ENCODE measurements at places on chromosomes 7 and 10.

GRCh38 chr7:27665531-27665930, 2.8 kb upstream of the HIBADH start:
- DNase-seq, result no peak

- no peak for DNase-seq
These were observed 76.1 kb upstream of the RHEB start for GRCh38 chr7:151595702-151596350.

DNA sequence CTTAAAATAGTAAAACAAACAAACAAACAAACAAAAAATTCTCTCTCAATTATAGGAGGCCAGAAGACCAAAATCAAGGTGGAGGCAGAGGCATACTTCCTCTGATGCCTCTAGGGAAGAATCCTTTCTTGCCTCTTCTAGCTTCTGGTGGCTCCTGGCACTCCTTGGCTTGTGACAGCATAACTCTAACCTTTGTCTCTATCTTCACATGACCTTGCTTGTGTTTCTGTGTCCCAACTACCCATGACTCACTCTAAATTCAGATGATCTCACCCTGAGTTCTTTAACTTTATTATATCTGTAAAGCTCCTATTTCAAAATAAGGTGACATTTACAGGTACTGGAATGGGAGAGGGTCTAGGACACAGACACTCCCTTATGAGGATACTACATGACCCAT, 88.3 kb upstream of the ANTXRL start:
- no peak for DNase-seq

DNA sequence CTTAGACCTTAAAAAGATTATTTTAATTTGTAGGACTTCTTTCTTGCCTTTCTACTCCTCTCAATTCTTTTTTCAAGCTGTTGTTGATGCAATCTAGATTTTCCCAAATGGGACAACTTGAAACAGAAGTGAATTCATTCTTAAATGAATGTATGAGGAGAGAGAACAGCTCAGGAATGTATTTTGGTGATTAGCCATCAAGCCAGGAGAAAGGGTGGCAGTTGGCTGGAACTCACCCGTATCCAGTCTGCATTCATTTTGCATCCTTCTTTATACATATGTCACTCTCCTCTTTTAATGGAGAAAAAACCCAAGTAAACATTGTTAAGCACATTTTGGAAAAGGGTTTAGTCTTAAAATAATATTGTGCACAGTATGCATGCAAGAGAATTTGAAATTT, 251.3 kb downstream of the REEP3 start:
- DNase-seq, result no peak

DNA sequence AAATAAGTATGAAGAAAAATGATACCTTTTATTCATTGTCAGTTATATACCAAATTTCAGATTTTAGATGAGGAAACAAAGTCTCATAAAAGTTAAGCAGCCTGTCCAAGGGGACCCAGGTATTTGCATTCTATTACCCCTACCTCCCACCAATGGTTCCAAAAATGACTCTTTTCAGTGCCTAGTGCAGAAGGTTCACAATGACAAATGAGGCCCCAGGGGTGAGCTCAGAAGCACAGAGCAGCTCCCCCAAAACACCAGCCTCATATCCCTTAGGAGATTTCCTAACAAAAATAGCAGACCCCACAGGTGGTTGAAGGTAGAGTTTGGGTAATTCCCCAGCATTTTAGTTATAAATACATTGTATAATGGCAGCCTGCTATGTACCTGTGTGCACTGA, 168.6 kb downstream of the REEP3 start:
- DNase-seq, result no peak

- no peak for DNase-seq
These were observed 271.5 kb upstream of the FZD8 start for GRCh38 chr10:35913628-35914027.

DNA sequence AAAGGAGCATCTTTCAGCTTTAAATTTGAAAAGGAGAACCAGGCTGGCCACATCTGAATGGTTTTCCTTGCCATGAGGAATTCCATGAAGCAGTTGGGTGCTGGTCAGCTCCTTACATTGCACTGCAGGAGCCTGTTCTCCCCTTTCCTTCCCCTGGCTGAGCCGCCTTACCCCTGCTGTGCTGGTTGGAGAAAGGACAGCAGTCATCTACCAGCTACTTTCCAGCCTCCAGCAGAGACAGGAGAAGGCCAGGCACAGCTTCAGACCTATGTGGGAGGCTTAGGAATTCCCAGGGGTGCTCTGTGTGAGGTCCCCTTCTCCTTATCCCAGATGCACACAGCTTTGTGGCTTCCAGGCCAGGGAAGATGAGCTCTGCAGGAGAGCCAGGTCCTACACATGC, 4.7 kb downstream of the C10orf71 start:
- DNase-seq, result no peak

DNA sequence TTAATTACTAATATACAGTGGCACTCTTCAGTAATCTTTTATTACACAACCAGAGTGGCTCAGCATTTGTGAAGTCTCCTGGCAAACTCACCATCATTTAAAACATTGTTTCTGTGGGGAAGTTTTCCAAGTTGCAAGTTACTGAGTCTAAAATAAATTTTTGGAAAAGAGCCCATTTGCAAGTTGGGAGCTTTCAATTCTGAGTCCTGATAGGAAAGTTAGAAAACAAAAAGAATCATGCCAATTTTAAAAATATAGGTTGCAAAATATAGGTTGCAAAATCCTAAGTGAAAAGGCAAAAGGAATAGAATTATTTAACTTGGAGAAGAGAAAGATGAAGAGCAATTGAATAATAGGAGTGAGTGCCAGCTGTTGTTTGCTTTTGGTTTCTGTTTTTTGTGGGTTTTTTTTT, 378.8 kb upstream of the C7orf33 start:
- no peak for DNase-seq

- DNase-seq, result no peak
These were observed 237.1 kb upstream of the SHH start for GRCh38 chr7:156049366-156049765.

- DNase-seq, result no peak
These were observed 9.9 kb upstream of the MYO1G start for GRCh38 chr7:44988701-44989100.

DNA sequence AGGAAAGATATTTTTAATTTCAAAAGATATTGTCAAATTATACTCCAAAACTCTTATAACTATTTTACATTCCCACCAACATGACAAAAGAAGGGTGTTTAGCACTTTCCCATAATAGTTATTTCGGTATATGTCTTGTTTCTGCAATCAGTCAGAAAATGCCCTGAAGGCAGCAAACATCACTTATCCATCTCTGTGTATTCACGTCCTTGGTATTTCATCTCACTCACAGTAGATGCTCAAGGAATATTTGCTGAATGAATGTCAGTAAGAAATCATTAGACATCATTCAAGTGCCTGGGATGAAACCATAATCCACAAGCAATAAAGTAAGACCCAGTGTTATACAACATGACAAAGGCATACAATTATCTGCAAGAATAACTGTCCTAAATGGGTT, 112.7 kb downstream of the GFRA1 start:
- no peak for DNase-seq

DNA sequence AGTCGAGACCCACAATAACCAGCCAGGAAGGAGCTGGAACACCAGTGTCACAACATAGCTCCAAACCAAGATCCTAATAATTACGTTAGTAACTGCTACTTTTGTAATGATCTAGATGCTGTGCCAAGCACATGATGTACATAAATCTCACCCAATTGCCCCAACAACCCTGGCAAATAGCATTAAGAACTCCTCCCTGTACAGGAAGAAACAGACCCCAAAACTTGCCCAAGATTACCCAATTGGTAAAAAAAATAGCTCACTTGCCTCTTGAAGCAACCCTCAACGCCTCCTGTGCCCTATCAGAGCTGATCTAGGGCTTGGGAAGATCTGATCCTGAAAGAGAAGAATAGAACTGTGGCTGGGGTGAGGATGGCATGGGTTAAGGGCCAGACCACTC, 628.7 kb upstream of the AUTS2 start:
- no peak for DNase-seq

DNA sequence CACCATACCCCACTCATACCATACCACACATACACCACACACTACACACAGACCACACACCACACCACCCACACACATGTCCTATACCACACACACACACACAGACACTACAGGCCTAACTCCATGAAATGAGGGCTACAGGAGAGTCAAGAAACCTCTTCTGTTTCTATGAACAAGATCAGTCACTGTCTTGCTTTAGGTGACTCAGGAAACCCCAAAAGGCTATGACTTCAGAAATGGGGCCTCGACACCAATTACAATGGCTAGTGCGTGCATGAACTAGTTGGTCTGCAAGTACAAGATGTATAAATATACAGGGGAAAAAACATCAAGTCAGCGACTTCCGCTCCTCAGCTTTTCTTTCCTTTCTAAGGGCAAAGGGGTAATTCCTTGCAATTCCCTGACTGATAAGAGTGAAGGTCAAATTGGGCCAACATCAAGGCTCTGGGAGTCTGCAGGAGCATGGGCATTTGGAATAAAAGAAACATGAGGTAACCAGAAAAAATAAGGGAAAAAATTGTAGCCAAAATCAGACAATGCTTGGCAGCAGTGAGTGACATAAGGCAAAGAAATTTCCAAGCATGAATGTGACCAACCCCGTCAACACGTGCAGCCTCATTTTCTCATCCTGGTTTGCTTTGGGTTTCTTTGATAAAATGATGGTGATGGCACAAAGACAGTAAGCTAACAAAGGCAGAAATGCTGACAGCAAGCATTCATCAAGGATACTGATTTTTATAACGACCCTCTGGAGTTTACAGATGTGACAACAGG, 1.5 kb downstream of the PKD1L1 start:
- DNase-seq, result no peak

GRCh38 chr7:21507627-21508343, 35.1 kb upstream of the DNAH11 start:
- DNase-seq, result peak; percentile 63

DNA sequence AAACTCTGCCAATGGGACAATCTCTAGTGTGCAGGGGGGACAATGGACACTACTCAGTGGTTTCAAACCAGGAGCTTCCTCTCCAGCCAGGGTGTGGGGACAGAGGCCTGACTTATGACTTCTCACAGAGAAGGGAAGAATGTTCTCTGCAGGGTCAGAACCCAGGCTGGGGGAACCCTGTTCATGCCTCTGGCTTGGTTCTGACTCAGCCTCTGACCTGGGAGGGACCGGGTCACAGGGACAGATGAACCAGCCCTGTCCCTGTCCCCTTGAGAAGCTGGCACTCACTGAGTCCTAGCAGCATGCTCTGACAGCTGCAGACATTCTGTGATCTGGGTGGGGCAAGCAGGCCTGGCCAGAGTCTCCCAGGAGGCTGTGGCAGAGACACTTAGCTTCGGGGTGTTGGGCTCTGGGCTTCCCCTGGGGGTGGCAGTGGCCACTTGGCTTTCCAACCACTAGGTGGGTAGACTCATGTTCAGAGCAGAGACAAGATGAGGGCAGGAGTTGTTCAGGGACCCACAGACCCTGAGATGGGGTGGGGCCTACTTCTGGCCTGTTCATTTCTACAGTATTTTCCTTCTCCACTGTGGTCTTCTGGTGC, 13.6 kb downstream of the TSPAN15 start:
- DNase-seq, result no peak

GRCh38 chr7:23472556-23472955, 2.3 kb upstream of the IGF2BP3 start:
- no peak for DNase-seq

DNA sequence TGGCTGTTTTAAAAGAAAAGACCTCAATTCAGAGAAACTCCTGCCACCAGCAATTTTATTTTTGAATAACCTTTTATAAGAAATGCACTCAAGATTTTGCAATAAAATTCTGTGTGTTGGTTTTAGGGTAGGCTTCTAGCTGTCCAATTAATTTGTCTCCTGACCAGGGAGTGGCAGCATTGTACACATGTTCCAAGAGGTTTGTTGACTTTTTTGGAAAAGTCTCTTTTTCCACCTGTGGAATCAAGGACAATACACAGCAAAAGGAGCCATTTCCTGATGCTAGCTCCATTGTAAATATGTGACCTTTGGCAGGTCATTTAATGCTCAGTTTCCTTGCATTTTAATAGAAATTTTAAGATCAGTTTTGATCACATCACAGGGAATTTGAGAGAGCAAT, 1.8 kb downstream of the GIMAP5 start:
- no peak for DNase-seq

- no peak for DNase-seq
These were observed 48.6 kb upstream of the PPIF start for GRCh38 chr10:79298403-79299244.

DNA sequence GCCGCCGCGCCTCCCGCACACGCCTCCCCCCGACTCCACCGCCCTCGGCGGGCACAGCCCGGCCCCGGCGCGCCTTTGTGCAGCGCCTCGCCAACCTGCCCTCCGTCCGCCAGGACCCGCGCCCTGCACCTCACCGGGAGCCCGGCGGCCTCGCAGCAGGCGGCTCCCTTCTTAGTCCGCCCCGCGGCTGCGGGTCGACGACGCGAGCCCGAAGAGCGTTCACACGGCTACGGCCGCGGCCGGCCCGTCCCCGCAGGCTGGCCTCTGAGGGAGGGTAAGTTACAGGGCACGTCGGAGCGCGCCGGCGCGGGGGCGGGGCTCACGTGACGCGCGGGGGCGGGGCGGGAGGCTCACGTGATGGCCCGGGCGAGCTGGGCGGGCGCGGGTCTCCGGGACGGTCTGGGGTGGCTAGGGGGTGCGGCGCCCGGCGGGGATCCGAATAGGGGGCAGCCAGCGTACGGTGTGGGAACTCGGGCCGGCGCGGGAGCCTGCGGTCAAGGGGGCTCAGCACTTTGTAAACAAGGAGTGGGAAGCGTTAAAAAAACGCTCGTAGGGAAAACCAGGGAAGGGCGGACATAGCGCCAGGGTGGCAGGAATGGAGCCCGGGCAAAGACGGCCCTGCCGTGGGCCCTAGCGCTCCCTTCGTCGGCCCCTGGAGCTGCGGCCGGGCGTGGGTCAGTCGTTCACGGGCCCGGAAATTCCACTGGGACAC, at the start of gene ARHGAP12:
TSS of gene ARHGAP12 (minus strand) at position 283 of the 712 bp plus-strand sequence. CDS start 19,976 bp downstream, outside the sequence.
- no peak for DNase-seq

DNA sequence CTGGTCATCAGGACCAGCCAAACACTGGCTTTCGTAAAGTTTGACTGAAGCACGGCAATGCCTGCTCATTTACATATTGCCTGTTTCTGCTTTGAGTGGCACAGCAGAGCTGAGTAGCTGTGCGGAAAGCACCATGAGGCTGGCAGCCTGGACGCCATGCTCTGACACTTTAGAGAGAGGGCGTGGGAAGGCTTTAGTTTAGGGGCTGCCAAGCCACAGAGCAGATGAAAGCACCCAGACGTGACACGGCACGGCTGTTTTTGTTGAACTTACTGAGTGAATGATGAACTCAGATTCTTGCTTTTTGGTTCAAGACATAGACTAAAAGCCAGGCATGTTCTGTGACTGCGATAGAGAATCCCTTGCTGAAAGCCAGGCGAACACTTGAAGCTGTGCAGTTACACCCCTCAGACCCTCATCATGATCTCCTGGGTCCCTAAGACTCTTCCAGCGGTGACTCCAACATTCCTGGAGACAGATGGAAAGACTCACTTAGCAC, 182.1 kb downstream of the ZMYND11 start:
- no peak for DNase-seq

GRCh38 chr10:43255634-43256431, 11.0 kb downstream of the RASGEF1A start:
- peak; percentile 41 for DNase-seq
